ENCODE measurements at places on chromosomes 7 and 10.

DNA sequence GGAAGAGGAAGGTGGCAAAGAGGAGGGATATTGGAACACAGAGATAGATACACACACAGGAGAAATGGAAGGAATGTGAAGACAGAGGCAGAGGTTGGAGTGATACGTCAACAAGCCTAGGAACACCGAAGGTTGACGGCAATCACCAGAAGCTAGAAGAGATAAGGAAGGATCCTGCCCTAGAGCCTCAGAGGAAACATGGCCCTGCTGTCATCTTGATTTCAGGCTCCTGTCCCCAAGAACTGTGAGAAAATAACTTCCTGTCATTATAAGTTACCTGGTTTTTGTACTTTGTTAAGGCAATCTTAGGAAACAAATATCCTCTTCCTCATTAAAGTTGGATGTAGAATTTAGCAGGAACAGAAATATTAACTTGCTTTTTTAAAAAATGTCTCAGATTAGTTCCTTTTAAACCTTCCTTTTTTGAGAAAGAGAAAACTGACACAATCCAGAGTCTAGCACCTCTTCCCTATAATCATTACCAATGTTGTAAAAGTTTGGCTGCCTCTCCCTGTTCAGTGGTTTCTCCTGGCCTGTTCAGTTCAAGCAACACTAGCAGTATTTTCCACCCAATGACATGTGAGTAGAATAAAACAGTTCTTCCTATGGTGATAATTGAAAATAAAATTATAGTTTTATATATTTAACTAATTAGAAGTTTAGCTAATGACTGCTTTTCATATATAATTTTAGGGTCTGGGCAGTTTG lies 28.8 kb upstream of the GNAI1 start:
- DNase-seq, result no peak

- no peak for DNase-seq
These were observed 184.9 kb upstream of the WDR11 start for GRCh38 chr10:120666308-120666707.

GRCh38 chr7:50718311-50718710 lies 64.4 kb downstream of the GRB10 start:
- DNase-seq, result no peak

- no peak for DNase-seq
These were observed 657.8 kb downstream of the SORCS1 start for GRCh38 chr10:106506526-106507283.

GRCh38 chr10:84784749-84785148 lies 456.4 kb downstream of the CCSER2 start:
- DNase-seq, result no peak

DNA sequence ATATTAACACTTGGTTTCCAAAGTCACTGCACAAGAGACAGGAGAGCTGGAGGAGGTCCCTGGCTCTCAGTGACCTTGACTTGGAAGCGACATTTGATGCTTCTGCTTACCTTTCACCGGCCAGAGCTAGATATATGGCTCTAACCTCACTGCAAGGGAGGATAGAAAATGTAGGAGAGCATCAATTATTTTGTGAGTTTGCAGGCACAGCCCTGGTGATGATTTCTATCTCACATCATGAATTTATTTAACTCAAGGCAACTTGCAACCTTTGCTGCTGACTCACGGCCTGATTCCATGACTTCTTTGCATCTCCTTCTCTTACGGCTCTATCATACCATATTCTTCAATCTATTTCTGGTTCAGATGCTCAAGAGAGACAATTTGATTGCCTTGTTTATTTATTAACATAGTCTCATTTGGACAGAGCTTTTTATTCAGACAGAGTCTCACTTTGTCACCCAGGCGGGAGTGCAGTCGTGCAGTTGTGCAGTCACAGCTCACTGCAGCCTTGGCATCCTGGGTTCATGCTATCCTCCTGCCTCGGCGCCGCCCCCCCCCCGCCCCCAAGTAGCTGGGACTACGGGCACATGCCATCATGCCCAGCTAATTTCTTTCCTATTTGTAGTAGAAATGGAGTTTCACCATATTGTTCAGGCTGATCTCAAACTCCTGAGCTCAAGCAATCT lies 196.0 kb downstream of the REEP3 start:
- no peak for DNase-seq

- no peak for DNase-seq
These were observed 43.5 kb downstream of the NHLRC2 start for GRCh38 chr10:113897693-113898618.

DNA sequence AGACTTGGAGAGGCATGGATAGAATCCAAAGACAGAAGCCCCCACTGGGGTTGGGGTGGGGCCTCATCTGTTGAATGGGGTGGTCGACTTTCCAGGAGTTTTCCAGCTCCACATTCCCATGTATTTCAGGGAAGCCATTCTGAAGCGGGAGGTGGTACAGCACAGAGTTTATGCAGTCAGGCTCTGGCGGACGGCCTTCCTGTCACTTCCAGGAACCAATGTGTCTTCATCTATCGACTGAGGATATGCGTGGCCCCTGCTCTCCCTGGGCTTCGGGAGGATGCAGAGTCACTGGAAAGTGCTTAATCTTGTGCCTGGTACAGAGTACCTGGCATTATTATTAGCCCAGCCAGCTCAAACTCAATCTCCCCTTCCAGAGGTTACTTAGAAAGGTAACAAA lies 26.3 kb downstream of the DOCK1 start:
- no peak for DNase-seq

DNA sequence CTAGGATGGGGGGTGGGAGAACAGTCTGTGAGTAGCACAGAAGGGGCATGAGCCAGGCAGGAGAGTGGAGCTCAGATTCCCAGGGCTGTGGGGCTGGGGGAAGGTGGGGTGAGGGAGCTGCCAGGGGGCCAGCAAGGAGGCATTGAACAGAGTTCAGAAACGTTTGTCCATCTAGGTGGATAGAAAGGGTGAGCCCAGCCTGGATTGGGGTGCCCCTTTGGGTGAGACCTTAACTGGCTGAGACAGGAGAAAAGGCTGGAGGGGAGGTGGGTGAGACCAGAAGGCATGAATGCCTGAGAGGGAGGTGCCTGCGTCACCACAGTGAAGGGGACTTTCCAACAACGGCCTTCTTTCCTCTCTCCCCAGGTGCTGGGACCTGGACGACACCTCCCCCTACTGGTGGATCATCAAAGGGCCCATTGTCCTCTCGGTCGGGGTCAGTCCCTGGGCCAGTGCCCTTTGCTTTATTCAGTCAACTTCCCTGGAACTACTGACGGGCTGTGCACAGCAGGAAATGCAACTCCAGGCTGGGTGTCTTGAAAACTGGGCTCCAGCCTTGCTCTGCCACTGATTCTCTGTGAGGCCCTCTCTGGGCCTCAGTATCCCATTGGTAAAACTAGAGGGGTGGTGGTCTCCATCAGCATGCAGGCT lies 11.0 kb downstream of the GHRHR start:
- no peak for DNase-seq

- no peak for DNase-seq
These were observed 335.7 kb downstream of the SFMBT2 start for GRCh38 chr10:7075110-7075509.

- DNase-seq, result peak; percentile 2
These were observed 201.0 kb upstream of the TPK1 start for GRCh38 chr7:145036604-145037405.
